ENCODE measurements at places on chromosomes 12 and 14. TPM values are rescaled to one million over a fixed set of nuclear protein-coding genes. Genes with fewer than 3 reads are reported as not detected.

Gene HOXC13
- not detected for total RNA-seq

Gene SLC7A7
- total RNA-seq: 1.5 TPM

Gene P2RX2
- total RNA-seq: not detected

Gene LRP1-AS
- total RNA-seq: not detected

Gene CABP1
- total RNA-seq: not detected

Gene OR5AU1
- total RNA-seq: not detected

Gene MAPK1IP1L
- 90.9 TPM for total RNA-seq

Gene GALNT9
- total RNA-seq: 0.53 TPM

Gene ZFYVE26
- total RNA-seq: 15.4 TPM

Gene ABCD2
- 11.2 TPM for total RNA-seq

Gene SLC5A8
- total RNA-seq: not detected

Gene USP44
- total RNA-seq: 12.0 TPM

GRCh38 chr12:18868717-18869116, 130.8 kb downstream of the CAPZA3 start:
- H3K27me3 ChIP-seq: peaks cover 2% of the 10 kb centered on the region
- no peak for DNase-seq
- peaks cover 16% of the 10 kb centered on the region for H3K4me1 ChIP-seq
- no peaks in the 10 kb centered on the region for H3K36me3 ChIP-seq
- H3K4me3 ChIP-seq: peak overlapping the region; percentile 44
- no peak overlapping the region for H3K27ac ChIP-seq

- peaks cover 31% of the 10 kb centered on the region for H3K27me3 ChIP-seq
- DNase-seq: no peak
- H3K27ac ChIP-seq: no peak overlapping the region
- H3K36me3 ChIP-seq: peaks cover 11% of the 10 kb centered on the region
- H3K4me3 ChIP-seq: no peak overlapping the region
- H3K4me1 ChIP-seq: peaks cover 49% of the 10 kb centered on the region
These were observed 98.6 kb downstream of the SCARB1 start for GRCh38 chr12:124764870-124765580.

- peak; percentile 37 for DNase-seq
- peaks cover 27% of the 10 kb centered on the region for H3K27me3 ChIP-seq
- H3K4me3 ChIP-seq: peak overlapping the region; percentile 51
- peaks cover 21% of the 10 kb centered on the region for H3K4me1 ChIP-seq
- H3K27ac ChIP-seq: peak overlapping the region; percentile 64
These were observed 208.3 kb downstream of the EXOC5 start for GRCh38 chr14:57060276-57060955.

DNA sequence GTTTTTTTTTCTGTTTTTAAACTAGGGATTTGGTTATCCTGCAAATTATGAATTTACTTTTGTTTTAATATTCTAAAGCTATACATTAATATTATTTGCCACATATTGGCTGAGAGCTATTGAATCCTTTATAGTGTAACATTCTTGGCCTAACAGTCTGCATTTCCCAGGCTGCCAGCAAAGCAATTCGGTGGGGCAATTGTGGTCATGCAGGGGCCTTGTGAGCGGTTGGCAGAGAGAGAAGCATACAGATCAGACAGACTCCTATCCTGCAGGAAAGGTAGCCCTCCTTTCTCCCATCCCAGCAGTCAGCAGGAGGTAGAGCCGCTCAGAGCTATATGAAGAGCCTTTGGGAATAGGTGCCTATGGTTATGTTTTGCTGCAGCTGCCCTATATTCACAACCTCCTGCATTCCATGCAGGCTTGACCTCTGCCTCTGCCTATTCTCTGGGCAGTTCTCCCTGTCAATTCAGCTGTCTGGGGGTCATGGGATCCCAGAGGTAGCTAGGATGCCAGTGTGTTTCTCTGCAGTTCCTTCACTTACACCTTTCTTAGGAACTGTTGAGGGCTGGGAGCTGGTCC, 144.7 kb downstream of the GPHN start:
- H3K4me1 ChIP-seq: peaks cover 17% of the 10 kb centered on the region
- peaks cover 7% of the 10 kb centered on the region for H3K36me3 ChIP-seq
- H3K27me3 ChIP-seq: no peaks in the 10 kb centered on the region
- no peak for DNase-seq
- H3K27ac ChIP-seq: no peak overlapping the region
- no peak overlapping the region for H3K4me3 ChIP-seq

GRCh38 chr14:105876829-105877228, 350.4 kb downstream of the TMEM121 start:
- no peak for DNase-seq
- peaks cover 42% of the 10 kb centered on the region for H3K27me3 ChIP-seq
- H3K36me3 ChIP-seq: no peaks in the 10 kb centered on the region

- H3K4me1 ChIP-seq: no peaks in the 10 kb centered on the region
- no peak overlapping the region for H3K4me3 ChIP-seq
- no peak for DNase-seq
These were observed 378.5 kb upstream of the MGAT4C start for GRCh38 chr12:86634456-86635410.

DNA sequence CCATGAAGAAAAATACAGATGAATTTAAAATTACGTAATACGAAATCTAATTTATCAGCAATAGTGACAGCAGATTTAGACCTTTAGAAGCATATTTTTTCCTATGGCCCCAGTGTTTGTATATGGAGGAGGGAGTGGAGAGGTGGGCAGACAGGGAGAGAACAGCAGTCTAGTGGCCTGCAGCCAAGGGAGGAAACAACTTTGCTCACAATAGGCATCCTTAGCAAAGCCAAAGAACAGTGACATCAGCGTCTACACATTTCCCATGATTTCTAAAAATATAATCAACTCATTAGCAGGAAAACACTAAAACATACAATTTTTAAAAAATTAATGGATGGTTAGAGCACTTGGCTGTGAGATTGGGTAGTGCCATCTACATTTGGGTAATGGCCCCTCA, 622.6 kb upstream of the ATP2B1 start:
- H3K36me3 ChIP-seq: no peaks in the 10 kb centered on the region
- no peak overlapping the region for H3K27ac ChIP-seq
- H3K4me3 ChIP-seq: no peak overlapping the region

GRCh38 chr14:69139743-69140142, 13.2 kb downstream of the DCAF5 start:
- peaks cover 39% of the 10 kb centered on the region for H3K4me1 ChIP-seq
- H3K36me3 ChIP-seq: no peaks in the 10 kb centered on the region
- H3K4me3 ChIP-seq: no peak overlapping the region
- no peak overlapping the region for H3K27ac ChIP-seq

GRCh38 chr14:21675566-21675965, 1.9 kb upstream of the OR4E1 start:
- H3K36me3 ChIP-seq: peaks cover 1% of the 10 kb centered on the region
- DNase-seq: no peak
- H3K4me3 ChIP-seq: no peak overlapping the region
- peaks cover 28% of the 10 kb centered on the region for H3K27me3 ChIP-seq

DNA sequence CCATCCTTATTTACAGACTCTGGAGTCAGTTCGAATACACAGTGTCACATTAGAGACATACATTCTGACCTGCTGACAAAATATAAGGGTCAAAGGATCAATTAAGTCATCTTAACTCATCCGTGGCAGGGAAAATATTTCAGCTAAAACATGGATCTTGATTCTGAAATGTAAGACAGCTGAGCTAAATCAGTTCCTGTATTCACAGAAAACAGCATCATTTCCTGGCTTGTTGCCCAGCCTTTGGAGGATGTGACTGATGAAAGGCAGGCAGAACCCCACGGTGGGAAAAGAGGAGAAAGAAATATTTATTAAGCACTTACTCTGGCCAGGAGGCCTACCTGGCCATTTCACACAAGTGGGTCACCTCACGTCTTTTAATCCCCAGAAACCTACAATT, 101.9 kb downstream of the GAS2L3 start:
- H3K27ac ChIP-seq: no peak overlapping the region
- no peaks in the 10 kb centered on the region for H3K36me3 ChIP-seq
- no peak for DNase-seq
- H3K27me3 ChIP-seq: peaks cover 9% of the 10 kb centered on the region
- H3K4me1 ChIP-seq: no peaks in the 10 kb centered on the region

- H3K4me3 ChIP-seq: no peak overlapping the region
- H3K27me3 ChIP-seq: peaks cover 13% of the 10 kb centered on the region
- no peak overlapping the region for H3K27ac ChIP-seq
- no peak for DNase-seq
These were observed 175.8 kb upstream of the BCL2L14 start for GRCh38 chr12:11894890-11895289.

GRCh38 chr12:76375470-76375869, 27.3 kb upstream of the BBS10 start:
- peaks cover 6% of the 10 kb centered on the region for H3K36me3 ChIP-seq
- no peaks in the 10 kb centered on the region for H3K27me3 ChIP-seq
- H3K4me1 ChIP-seq: peaks cover 10% of the 10 kb centered on the region
- no peak overlapping the region for H3K27ac ChIP-seq

- H3K27me3 ChIP-seq: peaks cover 36% of the 10 kb centered on the region
- no peak for DNase-seq
- no peak overlapping the region for H3K27ac ChIP-seq
- H3K36me3 ChIP-seq: no peaks in the 10 kb centered on the region
These were observed 44.3 kb upstream of the HMGA2 start for GRCh38 chr12:65779946-65780345.

DNA sequence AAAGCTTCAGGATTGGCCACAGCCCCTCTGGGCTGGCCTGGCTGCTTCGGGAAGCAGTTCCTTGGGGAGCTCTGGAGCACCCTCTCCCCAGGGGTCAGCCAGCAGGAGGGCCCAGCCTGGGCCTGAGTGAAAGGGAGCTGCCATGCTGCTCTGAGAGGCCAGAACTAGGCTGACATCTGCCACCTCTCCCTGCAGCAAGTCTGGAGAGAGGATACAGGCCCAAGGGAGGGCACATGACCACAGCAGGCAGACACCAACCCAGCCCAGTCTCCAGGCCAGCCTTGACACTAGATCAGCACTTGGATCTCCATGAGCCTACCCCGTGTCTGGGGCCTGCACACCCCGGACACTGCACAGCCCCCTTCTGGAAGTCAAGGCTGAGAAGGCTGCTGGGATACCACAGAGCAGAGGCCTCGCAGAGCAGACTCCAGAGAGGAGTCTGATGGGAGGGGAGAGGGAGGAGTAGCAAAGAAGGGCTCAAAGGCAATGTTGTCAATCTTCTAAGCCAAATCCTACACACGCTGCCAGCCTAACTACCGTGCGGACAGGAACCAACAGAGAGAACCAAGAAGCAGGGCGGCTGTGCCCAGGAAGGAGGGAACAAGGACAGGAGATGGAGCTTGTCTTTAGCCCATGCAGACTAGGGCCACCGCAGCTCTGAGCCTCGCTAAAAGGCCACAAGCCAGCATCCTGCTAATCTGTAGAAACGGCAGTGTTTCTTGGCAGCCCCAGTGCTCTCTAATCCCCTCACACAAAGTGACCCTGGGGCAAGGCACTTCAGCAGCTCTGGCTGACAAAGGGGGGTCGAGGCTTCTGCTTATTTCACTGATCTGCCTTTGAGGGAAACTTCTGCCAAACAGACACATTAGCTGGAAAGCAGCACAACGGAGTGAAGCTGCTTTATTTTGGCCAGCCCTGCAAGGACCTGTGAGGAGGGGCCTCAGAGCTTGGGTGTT, 12.9 kb downstream of the COL2A1 start:
- no peak for DNase-seq
- H3K27ac ChIP-seq: no peak overlapping the region
- H3K4me3 ChIP-seq: no peak overlapping the region

GRCh38 chr12:13588574-13588973, 392.0 kb downstream of the EMP1 start:
- no peak for DNase-seq
- H3K4me1 ChIP-seq: no peaks in the 10 kb centered on the region
- no peak overlapping the region for H3K4me3 ChIP-seq
- no peak overlapping the region for H3K27ac ChIP-seq
- no peaks in the 10 kb centered on the region for H3K27me3 ChIP-seq

- no peak for DNase-seq
- peak overlapping the region; percentile 74 for H3K4me3 ChIP-seq
- H3K27me3 ChIP-seq: peaks cover 92% of the 10 kb centered on the region
- H3K4me1 ChIP-seq: peaks cover 40% of the 10 kb centered on the region
- no peaks in the 10 kb centered on the region for H3K36me3 ChIP-seq
- H3K27ac ChIP-seq: no peak overlapping the region
These were observed 458 bp upstream of the HOXC4 start for GRCh38 chr12:54053003-54053750.

DNA sequence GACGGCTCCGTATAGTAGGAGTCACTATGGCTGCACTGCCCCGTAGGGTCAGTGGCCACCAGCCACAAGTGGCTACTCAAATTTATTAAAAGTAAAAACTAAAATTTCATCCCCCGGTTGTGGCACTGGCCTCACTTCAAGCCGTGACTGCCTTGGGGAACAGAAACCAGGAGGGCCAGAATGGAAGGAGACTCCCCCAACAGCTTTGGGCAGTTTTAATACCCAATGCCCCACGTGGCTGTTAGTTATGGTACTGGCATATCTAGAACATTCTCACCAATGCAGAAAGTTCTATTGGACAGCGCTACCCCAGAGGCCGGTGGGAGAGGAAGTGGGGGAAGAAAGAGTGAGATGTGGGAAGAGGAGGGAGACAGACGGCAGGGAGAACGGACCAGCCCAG, 6.2 kb downstream of the NCOR2 start:
- DNase-seq: no peak
- peaks cover 53% of the 10 kb centered on the region for H3K4me1 ChIP-seq
- no peak overlapping the region for H3K27ac ChIP-seq
- H3K27me3 ChIP-seq: no peaks in the 10 kb centered on the region
- no peak overlapping the region for H3K4me3 ChIP-seq

DNA sequence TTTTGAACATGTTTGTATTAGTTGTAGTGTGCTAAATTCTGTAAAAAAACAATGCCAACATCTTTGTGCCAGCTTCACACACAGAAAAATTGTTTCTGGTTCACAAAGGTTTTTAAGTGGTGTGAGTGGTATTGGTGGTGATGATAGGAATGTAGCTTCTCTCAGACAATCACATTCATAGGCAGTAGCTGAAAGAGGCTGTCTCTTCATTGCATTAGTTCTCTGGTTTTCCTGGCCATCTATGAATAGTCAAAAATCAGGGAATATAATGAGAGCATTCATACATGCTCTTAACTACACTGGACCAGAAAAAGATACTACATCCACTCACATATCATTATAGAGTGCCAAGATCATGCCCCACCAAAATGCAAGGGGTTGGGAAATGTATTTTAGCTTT, 433.5 kb downstream of the FLRT2 start:
- H3K27me3 ChIP-seq: no peaks in the 10 kb centered on the region
- no peak overlapping the region for H3K27ac ChIP-seq
- H3K36me3 ChIP-seq: peaks cover 2% of the 10 kb centered on the region
- H3K4me1 ChIP-seq: no peaks in the 10 kb centered on the region

DNA sequence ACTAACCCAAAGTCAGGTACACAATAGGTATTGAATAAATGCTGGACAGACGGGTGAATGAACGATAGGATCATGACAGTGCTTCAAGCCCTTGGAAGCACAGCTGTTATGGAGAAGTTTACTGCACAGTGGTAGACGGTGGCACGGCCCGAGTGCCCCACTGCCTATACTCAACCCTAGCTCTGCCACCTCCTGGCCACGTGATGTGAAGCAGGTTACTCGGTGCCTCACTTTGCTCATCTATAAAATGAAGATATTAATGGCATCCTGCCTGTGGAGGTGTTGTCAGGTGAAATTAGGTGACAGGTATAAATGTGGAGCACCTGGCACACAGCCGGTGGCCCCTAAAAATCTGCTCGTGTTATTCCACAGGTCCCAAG, 5.8 kb downstream of the ASB2 start:
- H3K27me3 ChIP-seq: no peaks in the 10 kb centered on the region
- DNase-seq: peak; percentile 76
- H3K4me3 ChIP-seq: peak overlapping the region; percentile 86
- H3K27ac ChIP-seq: peak overlapping the region; percentile 85

- peak overlapping the region; percentile 62 for H3K4me3 ChIP-seq
- H3K36me3 ChIP-seq: peaks cover 28% of the 10 kb centered on the region
- H3K27me3 ChIP-seq: no peaks in the 10 kb centered on the region
- peaks cover 30% of the 10 kb centered on the region for H3K4me1 ChIP-seq
- peak overlapping the region; percentile 64 for H3K27ac ChIP-seq
These were observed 34.5 kb downstream of the PRKCH start for GRCh38 chr14:61355892-61356325.
